ENCODE measurements at places on chromosomes 5 and 9.
A peak's percentile ranks its signal among the peaks of the same experiment; 100 is the strongest.

DNA sequence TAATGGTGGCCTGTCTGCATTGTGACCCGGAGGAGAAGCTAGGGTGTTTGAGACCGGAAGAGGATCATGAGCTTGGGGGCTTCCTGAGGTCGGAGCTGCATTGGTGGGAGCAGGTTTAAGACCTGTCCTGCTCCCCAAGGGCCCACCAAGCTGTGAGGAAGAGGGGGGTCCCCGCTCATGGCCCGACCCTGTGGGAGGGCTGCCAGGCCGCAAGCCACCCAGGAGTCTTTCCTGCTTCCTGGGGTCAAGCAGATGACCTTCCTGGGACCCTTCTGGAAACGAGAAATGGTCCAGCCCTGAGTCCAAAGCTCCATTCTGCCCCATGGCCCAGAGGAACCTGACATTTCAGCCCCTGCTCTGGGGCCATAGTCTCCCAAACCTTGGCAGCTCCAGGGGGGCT lies 61.5 kb upstream of the RNU6ATAC start:
- DNase-seq, result no peak

- DNase-seq, result no peak
Observed at GRCh38 chr9:14294659-14295058, 19.3 kb downstream of the NFIB start.

- DNase-seq, result peak; percentile 74
Observed at GRCh38 chr9:126474206-126474765, 139.4 kb upstream of the LMX1B start.

DNA sequence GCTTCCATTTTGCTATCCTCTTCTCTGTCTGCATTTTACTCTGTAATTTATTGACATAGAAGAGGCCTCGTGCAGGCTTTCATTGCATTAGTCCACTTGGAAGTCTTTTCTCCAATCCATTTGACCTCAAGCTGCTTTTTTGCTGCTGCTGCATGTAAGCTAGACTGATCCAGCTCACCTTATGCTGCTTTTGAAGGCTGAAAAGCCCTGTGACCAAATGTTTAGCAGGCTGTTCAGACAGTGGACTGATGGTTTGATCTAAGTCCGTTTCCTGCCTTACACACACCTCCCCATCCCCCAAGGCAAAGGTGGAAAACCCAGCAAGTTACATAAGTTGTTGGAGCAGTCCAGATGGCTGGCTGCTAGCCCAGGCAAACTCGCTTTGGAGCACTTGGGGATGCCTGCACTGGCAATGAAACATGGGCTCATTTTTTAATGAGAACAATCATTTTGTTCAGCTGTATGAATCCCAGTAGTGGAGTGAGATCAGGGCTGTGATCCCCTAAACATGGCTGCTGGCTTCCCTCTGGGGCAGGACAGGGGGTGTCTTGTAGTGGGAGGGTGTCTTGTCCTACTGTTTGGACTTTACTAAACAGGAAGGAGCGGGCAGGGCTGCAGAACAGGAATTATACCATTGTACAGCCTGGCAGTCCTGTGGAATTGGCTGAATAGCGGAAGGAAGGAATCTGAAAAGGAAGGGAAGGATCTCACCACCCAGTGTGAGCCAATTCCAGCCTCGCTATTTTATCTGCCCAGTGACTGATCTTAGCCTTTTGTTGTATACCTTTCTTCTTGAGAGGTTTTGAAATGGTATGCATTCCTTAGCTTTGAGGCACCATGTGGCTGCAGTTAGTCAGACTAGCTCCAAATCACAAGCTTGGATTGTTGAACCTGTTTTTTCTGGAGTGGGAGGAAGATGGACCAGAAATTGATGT lies 212.0 kb downstream of the ARHGAP26 start:
- peak; percentile 79 for DNase-seq

- DNase-seq, result no peak
Observed at GRCh38 chr9:98207606-98208005, 15.2 kb upstream of the CORO2A start.

- DNase-seq, result no peak
Observed at GRCh38 chr5:179413711-179414458, 68.6 kb upstream of the ADAMTS2 start.

DNA sequence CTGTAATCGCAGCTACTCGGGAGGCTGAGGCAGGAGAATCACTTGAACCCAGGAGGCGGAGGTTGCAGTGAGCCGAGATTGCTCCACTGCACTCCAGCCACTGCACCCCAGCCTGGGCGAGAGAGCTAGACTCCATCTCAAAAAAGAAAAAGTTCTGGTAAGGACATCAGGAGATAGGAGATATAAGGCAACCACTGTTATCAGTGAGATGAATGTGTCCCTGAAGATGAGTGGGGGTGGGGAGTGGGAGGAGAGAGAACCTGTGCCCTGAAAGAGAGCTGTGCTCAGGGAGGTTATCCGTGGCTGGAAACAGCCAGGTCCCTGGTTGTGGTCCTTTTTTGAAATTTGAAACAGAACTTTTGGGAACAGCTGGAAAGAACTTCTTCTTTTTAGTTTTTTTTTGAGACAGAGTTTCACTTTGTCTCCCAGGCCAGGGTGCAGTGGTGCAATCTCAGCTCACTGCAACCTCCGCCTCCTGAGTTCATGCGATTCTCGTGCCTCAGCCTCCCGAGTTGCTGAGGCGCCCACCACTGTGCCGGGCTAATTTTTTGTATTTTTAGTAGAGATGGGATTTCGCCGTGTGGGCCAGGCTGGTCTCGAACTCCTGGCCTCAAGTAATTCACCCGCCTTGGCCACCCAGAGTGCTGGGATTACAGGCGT lies 2.6 kb downstream of the PTPA start:
- DNase-seq, result no peak

GRCh38 chr5:88665750-88666215 lies 217.2 kb downstream of the MEF2C start:
- DNase-seq, result peak; percentile 64

DNA sequence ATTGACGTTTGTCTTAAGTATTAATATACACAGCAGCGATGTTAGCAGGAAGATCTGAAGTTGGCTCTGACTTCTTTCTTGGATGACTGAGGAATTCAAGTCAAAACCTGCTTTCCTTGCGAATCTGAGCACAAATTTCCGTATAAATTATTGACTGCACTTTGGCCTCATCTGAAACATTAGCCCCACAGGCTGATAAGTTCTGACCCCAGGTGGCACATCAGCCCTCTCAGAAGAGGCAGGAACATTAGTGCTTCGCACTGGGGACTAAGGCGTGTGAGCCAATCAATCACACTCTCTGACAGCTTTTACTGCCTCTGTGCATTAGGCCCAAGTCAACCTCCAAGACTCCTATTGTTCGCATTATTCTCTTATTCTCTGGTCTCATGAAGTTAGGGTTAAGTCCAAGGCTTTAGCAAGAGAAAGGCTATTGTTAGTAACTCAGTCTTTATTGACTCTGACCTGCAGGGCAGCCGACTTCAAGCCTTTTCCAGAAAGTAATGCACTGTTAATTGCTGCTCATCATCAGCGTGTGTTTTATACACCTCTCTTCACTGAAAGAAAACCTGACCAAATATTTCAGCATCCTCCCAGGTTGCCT lies 84.2 kb downstream of the ZNF608 start:
- no peak for DNase-seq

GRCh38 chr9:83625178-83625577 lies 2.2 kb downstream of the IDNK start:
- DNase-seq, result no peak

DNA sequence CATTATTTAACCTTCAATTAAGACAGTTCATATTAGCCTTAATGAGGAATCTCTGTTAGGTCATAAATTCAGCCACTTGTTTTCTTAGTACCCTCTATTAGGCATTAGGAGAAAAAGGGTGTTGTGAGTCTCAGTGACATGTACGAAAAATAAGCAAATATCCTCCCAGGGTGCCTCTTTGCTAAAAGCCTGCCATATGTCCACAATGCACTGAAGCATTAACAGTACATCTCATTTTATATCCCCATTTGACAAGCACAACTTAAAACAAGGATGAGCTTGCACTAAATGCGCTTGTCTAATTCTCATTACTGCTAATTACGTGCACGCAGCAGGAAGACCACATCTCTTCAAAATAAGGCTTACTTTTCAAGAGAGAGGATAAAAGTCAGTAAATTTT lies 48.4 kb upstream of the SRFBP1 start:
- no peak for DNase-seq

- no peak for DNase-seq
Observed at GRCh38 chr9:98175028-98175569, 17.3 kb downstream of the CORO2A start.

GRCh38 chr9:110762783-110763182 lies 94.2 kb downstream of the MUSK start:
- DNase-seq, result no peak

GRCh38 chr5:158591301-158591863 lies 508.3 kb downstream of the EBF1 start:
- DNase-seq, result peak; percentile 34

GRCh38 chr9:109889456-109889855 lies 109.5 kb downstream of the PALM2AKAP2 start:
- no peak for DNase-seq

DNA sequence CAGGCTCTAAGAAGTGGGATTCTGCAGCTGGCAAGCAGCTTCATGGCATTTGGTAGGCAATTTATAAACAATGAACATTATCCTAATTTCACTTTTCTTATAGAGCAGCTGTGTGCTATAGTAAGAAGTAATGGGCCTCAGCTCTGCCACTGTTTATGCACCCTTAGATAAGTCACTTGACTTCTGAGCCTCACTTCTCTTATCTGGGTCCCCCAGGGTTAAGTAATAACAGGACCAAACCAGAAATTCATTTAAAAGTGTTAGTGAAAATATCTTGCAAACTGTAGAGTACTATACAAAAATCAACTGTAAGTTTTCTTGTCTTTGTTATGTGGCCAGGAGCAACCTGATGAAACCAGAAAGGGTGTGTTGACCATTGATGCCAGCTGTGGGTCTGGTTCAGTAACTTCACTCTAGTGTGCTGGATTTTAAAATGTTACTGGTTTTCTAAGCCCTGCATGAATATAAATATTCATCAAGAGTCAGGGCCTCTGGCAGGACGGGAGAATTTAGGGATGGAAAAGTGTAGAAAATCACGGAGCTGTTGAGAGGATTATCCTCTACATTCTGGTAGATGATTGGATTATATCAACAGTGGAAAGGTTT lies 24.2 kb downstream of the TNFAIP8 start:
- no peak for DNase-seq

DNA sequence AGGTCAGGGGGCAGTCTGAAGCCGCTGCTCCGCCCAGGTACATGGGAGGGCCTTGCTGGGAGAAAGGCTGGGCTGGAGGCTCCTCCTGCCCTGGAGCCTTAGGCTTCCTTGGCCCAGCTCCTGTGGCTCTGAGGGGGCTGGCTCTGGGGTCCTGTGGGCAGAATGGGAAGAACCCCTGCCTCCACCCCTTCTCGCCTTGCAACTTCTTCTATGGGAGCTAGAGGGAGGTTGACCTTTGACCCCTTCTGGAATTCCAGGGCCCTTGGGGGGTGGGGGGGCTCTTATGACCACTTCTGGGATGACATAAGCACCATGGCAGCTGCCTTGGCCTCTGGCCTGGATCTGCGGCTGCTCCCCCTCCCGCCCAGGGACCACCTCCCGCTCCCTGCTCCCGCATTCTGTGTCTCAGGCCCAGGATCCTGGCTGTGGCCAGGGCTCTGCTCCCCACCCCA lies 32.2 kb downstream of the IER5L start:
- peak; percentile 98 for DNase-seq

DNA sequence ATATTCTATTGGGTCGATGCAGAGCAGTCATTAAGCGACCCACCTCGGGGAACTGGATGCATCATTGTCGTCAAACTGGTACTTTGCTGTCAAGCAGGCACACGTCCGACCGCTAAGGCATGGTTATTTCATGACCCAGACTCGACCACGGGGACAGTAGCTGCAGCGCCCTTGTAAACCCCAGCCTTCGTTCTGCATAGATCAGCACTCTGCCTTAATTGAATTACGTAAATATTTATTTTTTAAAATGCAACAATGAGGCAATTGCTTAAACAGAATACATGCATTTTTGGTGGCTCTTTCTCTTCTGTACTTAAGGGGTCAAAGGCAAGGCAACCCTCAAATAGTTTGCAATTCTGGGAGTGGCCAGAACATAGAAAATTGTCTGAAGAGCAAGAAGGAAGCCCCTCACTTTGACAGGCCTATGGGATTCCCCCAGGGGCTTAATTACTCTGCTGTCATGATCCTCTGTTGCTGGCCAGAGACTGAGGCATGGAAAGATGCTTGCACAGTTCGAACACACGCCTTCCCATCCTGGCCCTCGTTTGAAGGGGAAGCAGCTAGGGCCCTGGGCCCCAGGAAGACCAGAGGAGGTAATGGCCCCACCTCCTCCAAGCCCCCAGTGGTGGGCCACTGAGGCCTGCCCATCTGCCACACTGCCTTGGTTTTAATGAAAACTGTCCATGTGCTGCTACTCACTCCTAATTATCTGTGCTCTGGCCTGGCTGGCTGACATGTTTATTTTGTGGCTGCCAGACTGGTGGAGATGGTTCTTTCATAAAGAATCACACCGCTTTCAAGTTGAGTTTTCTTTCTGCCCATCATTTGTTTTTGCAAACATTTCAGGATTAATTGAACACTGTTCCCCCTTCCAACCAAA lies 169.7 kb upstream of the MAST4 start:
- no peak for DNase-seq

- peak; percentile 62 for DNase-seq
Observed at GRCh38 chr5:38193015-38193581, 65.3 kb upstream of the EGFLAM start.

- peak; percentile 74 for DNase-seq
Observed at GRCh38 chr5:33105521-33105941, 335.2 kb upstream of the TARS1 start.

Measured in astrocyte of the spinal cord (primary cell).